Activated T-cell treated with anti-CD3 and anti-CD28 coated beads, Interleukin-2, amount 50 U/mL, for 48 hours (primary cell): ENCODE measurements at places on chromosomes 7 and 10.

DNA sequence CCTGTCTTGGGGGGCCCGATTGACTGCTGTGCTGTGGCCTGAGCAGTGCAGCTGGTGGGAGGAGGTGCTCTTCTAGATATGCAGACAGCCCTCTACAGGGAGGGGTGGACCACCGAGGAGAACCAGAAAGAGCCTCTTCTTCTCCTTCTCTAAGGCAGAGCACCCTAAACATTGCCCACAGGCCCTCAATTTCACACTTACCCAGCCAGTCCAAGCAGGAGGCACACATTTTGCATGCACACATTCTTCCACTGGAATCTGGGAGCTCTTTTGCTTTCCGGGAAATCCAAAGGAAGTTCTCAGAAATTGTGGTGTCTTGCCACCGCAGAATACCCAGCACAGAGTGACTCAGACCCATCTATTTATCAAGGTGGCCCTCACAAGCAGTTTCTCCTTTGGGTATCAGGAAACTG, 45.8 kb downstream of the EEPD1 start:
- no peak for DNase-seq

- no peak for DNase-seq
Observed at GRCh38 chr10:10125676-10126075, 892.0 kb upstream of the CELF2 start.

GRCh38 chr10:52212062-52212461, 102.0 kb upstream of the DKK1 start:
- no peak for DNase-seq

- DNase-seq: no peak
Observed at GRCh38 chr10:113165673-113166072, 215.6 kb downstream of the TCF7L2 start.

- no peak for DNase-seq
Observed at GRCh38 chr7:154178895-154179294, 126.7 kb downstream of the DPP6 start.

GRCh38 chr10:24721229-24722106, 2.2 kb downstream of the ARHGAP21 start:
- no peak for DNase-seq

- no peak for DNase-seq
Observed at GRCh38 chr7:148939128-148939755, 55.2 kb upstream of the EZH2 start.

DNA sequence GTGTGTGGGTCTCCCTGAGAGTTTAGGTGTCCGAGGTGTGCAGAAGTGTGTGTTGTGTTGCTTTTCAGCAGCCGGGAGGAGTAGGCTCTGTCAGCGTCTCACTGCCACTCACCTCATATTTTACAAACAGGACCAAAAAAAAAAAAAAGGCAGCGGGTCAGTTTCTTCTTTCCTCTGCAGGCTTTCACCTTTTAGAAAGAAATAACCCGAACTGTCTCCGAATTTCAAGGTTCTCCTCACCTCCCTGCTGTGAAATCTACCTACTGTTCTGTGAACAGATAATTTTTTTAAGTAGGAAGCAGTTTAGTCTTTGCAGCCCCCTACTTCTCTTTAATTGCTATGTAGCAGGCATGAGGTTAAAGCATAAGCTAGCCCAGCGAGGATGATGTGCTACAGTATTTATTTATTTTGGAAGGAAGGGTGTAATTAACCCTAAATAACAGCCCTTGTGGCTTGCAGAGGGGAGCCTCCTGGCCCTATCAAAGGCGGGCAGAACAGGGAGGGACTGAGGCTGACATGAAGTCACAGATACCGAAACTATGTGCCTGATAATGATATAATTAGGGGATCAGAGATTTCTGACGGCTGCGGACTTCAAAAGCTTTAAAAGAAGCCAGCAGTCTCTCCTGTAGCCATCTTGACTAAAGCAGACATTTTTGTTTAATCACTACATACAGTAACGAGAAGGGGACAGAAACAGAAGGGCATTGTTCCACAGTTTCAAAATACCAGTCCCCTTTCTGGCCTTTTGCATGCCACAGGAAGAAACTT, 1.6 kb downstream of the BAMBI start:
- DNase-seq: no peak

- no peak for DNase-seq
Observed at GRCh38 chr7:86320341-86320740, 323.4 kb upstream of the GRM3 start.

DNA sequence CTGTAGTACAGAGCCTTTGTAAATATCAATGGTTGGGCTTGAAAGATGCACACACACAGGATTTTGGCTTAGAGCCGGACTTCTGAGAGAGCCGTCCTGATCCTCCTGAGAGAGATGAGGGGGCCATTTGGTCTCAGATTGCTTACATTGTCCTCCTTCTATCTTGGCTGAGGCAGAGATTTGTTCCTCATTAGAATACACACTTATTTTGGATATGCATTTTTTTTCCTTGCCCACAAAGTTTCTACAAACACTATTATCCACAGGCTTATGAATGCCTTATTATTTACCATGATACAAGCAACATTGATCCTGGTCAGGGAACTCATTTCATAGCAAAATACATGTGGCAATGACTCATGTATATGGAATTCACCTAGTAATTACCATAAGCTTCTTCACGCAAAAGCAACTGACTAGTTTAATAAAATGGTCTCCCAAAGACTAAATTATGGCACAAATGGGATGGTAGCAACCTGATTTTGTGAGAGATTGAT, 175.3 kb downstream of the MDFIC start:
- DNase-seq: no peak

DNA sequence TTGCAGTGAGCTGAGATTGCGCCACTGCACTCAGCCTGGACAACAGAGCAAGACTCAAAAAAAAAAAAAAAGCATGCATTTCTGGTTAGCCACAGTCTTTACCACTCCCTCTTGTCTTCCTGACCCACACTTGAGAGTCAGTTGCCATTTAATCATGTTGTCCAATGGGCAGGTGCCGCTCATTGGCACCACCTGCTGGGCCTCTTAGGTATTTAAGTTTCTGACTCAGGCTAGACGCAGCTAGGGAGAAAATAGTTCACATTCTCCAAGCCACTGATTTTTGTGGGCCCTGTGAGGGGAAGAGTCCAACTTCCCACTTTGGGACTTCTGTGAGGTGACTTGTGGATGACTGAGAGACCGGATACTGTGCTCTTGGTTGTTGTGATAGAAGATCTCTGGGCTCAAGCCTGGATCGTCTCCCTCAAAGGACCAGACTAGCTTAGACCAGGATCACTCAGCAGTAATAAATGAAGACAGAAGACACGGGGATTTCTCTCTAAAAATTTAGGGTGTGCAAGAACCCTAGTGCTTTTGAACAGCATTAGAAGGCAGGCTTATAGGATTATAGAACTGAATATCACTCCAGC, 26.8 kb upstream of the SORCS3 start:
- peak; percentile 61 for DNase-seq

DNA sequence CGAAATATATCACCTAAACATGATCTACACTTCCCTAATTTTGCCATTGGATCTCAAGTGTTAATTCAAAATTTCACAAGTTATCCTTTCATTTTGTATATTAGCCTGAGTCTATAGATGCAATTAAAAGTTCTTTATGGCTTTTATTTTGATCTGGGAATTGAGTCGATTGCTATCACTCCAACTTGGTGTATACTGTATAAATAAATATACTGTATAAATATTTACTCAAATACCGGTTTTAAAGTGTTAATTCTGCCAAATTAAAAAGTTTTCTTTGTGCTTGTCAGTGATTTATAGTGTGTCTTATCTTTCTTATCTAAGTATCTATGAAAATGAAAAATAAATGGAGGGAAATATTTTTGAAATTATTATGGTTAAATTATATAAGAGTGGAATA, 683.7 kb upstream of the LRRN3 start:
- no peak for DNase-seq

GRCh38 chr7:94436018-94436604, 41.4 kb downstream of the COL1A2 start:
- peak; percentile 46 for DNase-seq

DNA sequence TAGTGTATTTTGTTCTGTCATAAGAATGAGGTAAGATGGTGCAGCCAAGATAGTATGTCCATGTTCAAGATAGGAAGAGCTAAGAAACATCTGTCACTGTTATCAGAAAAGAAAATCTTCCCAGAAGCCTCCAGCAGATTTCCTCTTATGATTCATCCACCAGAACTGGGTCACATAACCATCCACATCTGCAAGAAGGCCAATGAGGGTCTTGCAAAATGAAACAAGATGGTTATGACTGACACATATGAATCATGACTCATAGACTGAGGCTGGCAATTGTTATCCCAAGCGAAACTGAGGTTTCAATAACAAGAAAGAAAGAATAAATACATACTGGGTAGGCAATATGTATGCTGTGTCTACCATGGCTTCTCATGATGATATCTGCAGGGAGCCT, 30.3 kb downstream of the CCNJ start:
- DNase-seq: no peak

- no peak for DNase-seq
Observed at GRCh38 chr7:158068853-158069252, 518.8 kb downstream of the PTPRN2 start.
